ENCODE measurements at places on chromosomes 11 and 22.

DNA sequence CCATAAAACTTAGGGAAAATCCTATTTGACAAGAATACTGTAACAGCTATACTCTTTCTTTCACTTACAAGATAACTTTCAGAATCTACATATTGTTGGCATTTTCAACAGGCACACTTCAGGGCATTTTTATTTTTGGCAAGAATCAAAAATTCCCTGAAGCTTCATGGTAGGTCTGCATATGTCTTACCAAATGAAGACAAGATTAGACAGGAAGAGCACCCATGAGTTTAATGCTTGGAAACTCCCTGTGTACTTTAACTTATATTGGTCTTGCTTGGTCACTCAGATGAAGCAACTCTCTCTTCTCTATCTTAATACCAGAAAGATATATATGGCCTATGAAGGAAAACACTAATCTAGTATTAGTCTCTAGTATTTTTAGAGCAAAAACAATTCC lies 137.7 kb downstream of the ATG16L2 start:
- DNase-seq: no peak

GRCh38 chr22:39453765-39454378 lies 2.9 kb upstream of the MGAT3 start:
- DNase-seq: no peak

- DNase-seq: no peak
These were observed 7.2 kb downstream of the CAT start for GRCh38 chr11:34445956-34446355.

- DNase-seq: no peak
These were observed 19.9 kb downstream of the CTNND1 start for GRCh38 chr11:57781529-57781943.

- DNase-seq: no peak
These were observed 4.7 kb upstream of the TTC36 start for GRCh38 chr11:118522571-118523072.

Data from forelimb muscle (tissue), 1 donor.